ENCODE measurements at places on chromosomes 6 and 20. TPM values are rescaled to one million over a fixed set of nuclear protein-coding genes. Genes with fewer than 3 reads are reported as not detected.

TRIM10 gene
- not detected for total RNA-seq

JAG1 gene
- total RNA-seq: 32.4 TPM

ADGRF5 gene
- 56.9 TPM for total RNA-seq

TCF21 gene
- 18.2 TPM for total RNA-seq

RAMACL gene
- 1.6 TPM for total RNA-seq

SLC22A1 gene
- 0.38 TPM for total RNA-seq

TP53TG5 gene
- total RNA-seq: 0.68 TPM

HLA-DRB1 gene
- 90.4 TPM for total RNA-seq

ZC2HC1B gene
- total RNA-seq: not detected

GABBR1 gene
- 32.7 TPM for total RNA-seq

PIM1 gene
- 101 TPM for total RNA-seq

TAGAP gene
- 2.6 TPM for total RNA-seq

TPBG gene
- 9.8 TPM for total RNA-seq

MDN1 gene
- 22.4 TPM for total RNA-seq

C20orf144 gene
- 0.29 TPM for total RNA-seq

VWA7 gene
- 4.8 TPM for total RNA-seq

SAMD10 gene
- 3.8 TPM for total RNA-seq

CCHCR1 gene
- total RNA-seq: 10.4 TPM

FAM217A gene
- total RNA-seq: not detected

NKX2-4 gene
- total RNA-seq: not detected

LINC00237 gene
- not detected for total RNA-seq

LSM14B gene
- 36.8 TPM for total RNA-seq

PTCRA gene
- not detected for total RNA-seq

RPN2 gene
- total RNA-seq: 118 TPM

RNF114 gene
- total RNA-seq: 44.5 TPM

ATP6V1G2 gene
- total RNA-seq: 2.7 TPM

All from left cardiac atrium (tissue), 4 donors.